ENCODE measurements at places on chromosomes 13 and 19.
A peak's percentile ranks its signal among the peaks of the same experiment; 100 is the strongest.

DNA sequence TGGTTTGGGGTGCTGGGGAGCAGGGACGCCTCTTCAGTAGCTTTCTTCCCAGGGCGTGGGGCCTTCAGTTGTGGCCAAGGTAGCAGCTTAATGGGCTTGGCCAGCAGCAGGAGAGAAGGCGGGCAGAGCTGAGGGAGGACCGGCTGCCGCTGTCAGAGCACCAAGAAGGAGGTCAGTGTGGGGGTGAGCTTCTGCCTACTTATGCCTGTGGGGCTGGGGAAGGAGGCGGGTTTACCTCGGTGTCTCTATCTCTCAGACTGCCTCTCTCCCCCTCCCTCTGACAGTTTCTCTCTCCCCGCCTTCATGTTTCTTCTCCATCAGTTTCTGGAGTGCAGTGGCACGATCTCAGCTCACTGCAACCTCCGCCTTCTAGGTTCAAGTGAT lies at the start of gene CAPN12:
Gene CAPN12, minus strand, starts transcription at position 177 of the 384 bp plus-strand sequence. CDS start 309 bp downstream, outside the sequence.
- DNase-seq = no peak

DNA sequence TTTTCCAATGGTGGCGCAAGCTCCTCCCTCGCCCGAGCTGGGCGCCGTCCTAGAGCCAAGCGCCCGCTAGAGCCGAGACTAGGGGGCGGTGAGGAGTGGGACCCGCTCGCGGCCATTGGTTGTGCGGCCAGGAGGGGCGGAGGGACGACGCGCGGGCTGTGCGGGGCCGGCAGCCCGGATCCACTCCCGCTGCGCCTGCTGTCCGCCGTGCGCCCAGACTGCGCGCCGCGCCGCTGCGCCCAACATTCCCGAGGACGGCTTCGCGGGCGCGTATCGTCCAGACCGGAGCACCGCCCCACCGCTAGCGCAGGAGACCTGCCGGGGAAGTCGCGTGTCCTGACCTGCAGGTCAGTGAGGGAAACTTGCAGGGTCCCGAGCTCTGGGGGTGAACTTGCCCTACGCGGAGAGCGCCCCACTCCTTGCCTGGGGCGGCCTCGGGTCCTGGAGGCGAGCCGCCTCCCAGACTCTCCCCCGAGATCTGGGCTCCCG lies at the start of gene SERTM1:
Gene SERTM1, plus strand, starts transcription at position 183 of the 489 bp plus-strand sequence. CDS start 21,059 bp downstream, outside the sequence.
- peak; percentile 47 for DNase-seq

GRCh38 chr13:27978301-27978968 lies 9.3 kb upstream of the CDX2 start:
- DNase-seq = no peak

DNA sequence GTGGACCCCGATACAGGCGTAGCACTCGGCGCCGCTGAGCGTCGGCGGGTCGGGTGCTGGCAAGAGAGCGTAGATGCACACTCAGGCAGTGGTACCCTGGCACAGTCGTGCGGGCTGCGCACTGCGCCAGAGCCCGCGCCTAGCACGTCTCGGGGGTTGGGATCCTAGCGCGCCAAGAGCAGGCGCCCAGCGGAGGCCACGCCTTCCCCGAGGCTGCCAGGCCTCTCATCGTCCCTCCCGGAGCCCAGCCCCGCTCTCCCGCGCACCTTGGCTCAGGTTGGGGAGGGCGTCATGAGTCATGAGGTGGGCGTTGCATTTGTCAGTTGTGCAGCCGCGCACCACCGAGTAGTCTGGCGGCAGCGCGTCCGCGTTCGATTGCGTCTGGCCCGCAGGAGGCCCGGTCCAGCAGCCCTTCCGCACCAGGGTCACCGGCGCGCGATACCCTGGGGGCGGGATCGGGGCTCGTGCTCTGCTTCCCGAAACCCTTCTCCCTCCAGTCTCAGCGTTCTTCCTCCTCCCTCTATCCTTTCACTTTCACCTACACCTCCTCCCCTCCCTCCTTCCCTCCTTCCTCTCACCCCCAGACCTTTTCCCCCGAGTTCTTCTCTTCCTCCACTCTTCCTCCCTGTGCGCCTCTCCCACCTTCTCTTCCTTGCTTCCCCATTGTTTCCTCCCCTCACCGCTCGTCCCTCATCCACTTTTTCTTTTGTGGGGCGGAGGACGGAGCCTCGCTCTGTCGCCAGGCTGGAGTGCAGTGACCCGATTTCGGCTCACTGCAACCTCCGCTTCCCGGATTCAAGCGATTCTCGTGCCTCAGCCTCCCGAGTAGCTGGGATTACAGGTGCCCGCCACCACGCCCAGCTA lies 3.5 kb downstream of the LYPD5 start:
- DNase-seq = peak; percentile 35

DNA sequence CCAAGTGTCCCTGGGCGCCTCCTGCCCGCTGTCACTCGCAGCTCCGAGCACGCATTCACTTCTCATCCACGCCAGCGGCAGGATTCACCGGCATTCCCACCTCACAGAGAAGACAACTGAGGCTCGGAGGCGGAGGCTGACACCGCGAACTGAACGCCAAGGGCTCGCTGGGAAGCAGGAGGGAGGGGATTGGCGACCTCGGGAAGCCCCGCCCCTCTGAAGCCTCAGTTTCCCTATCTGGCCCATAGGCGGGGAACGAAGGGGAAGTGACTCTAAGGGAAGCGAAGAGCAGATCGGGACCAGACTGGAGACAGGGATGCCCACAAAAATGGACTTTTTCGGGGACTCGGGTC lies 256 bp downstream of the MICOS13 start:
- DNase-seq = no peak

DNA sequence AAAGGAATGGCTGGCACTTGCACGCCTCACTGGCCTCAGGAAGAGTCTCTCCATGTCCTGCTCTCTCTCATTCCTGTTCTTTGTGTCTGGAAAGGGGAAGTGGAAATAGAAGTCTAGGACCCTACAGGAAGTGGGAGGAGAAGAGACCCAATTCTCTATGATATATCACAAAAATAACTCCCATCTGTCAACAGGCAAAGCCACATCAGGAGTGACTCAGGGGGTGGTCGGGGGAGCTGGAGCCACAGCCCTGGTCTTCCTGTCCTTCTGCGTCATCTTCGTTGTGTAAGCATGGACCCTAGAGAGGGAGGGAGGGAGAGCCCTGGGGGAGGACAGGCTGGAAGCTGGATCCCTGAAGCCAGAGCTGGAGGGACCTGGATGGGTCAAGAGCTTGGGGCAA lies 3.0 kb downstream of the SIGLEC9 start:
- no peak for DNase-seq

- DNase-seq = no peak
Observed at GRCh38 chr19:39342647-39343305, 555 bp downstream of the SAMD4B start.

- DNase-seq = no peak
Observed at GRCh38 chr19:39175564-39175963, 21.2 kb upstream of the NCCRP1 start.

DNA sequence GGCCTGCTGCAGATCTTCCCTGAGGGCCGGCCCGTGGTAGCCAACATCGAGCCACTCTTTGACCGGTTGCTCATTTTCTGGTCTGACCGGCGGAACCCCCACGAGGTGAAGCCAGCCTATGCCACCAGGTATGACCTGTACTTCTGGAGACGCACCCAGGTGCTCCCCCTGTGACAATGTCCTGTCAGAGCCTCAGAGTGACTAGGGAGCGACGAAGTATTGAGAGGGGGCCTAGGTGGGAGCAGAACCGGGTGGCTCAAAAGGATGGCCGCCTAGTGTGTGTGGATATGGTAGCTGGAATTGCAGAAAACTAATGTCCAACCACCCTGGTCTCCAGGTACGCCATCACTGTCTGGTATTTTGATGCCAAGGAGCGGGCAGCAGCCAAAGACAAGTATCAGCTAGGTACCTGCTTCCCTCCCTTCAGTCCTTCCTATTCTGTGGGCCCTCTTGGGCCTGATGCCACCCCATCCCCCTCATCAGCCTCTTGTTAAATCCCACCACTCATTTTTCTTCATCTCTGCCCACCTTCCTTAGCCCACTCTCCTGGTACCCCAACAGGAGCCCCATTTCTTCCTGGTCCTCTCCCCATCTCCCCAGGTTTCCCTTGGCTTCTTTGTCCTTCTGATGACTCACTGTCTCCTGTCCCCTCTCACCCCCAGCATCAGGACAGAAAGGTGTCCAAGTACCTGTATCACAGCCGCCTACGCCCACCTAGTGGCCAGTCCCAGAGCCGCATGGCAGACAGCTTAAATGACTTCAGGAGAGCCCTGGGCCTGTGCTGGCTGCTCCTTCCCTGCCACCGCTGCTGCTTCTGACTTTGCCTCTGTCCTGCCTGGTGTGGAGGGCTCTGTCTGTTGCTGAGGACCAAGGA lies 8.4 kb downstream of the EGLN2 start:
- no peak for DNase-seq

All from NCI-H1092 treated with DMSO at 0.1 percent for 48 hours (cell line).